GM23248 (cell line): ENCODE measurements at places on chromosomes 5 and 9.

DNA sequence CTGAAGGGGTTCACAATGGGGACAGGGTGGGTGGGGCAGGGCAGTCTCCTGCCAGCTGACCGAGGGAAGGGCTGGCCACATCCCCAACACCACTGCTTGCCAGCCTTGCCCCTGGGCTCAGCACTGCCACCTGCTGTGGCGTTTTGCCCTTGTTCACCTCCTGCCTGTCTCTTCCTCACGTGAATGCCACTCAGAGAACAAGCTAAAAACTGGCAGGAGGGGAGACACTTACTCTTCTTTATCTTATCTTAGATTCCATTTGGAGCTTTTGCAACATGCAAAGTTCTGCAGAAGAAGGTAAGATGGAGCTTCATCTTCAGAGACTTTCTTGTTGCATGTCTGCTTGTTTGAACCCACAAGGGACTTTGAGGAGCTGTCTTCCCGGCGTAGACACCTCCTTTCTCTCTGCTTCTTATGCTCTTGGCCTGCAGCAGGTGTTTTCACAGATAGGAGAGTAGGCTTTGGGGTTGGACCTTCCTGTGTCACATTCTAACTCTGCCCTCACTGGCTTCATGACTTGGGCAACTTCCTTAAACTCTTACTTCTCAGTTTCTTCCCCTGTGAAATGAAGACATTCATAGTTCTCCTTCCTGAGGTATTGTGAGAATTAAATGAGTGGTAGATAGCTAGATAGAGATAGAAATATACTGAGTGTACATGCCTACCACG, 4.1 kb downstream of the LRSAM1 start:
- peak; percentile 28 for DNase-seq

DNA sequence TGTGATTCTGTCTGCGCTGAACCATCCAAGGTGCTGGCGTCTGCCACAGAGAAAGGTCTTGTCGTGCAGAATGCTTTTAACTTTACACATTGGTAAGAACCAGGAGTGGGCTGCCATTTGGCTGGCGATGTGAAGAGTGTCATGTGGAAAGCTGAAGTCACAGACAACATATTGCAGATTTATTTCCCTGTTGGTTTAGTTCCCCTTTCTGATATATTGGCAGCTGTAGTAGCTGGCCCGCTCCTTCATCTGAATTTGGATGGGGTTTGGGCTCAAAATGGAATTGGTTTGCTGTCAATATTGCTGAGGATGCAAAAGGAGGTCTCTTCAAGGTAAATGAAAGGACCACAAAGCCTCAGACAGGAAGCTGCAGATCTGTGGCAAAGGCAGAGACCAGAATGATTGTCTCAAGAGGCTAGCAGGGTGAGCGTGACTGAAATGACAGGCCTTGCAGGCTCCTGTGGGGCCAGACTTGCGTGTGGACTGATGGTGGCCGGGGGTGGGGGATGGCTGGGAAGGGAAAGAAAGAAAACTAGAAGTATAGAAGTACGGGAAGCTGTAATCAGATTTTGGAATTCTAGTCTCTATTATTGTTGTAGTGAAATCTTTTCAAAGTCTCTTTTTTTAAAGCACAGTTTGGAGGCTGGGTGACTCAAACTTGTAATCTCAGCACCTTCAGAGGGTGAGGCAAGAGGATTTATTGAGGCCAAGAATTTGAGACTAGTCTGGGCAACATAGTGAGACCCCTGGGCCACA, 25.1 kb upstream of the CD180 start:
- DNase-seq, result no peak

- DNase-seq, result no peak
Measured at GRCh38 chr5:66742083-66742895, 146.1 kb downstream of the MAST4 start.

DNA sequence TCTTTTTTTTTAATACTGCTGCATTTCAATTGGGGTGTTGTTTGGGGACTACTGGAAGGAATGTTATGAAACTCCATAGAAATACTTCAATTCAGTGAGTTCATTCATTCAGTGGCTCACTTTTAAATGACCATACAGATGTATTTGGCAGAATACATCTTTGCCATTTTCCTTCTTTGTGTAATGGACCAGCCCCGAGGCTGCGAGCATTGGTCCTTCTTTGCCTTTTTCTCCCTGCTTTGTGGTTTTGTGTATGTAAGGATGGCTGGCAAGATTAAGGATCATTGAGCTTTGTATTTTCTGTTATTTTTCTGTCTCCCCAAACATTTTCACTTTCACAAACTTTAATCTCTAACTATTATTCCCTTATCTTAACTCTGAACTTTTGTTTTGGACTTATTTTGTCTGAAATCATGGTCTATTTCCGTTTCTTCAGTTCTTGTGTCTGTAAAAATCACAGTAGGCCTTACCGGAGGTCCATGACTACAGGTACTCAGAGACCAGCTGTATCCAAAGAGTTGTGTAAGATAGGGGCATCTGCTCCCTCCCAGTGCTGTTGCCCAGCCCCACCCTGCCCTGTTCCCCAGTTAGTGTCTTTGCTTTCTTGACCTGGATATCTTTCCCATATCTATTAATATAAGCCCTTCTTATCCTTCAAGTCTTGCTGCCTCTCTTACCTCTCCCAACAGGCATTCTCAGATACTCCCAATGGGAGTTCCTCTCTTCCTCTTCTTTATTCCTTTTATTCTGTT, 154.3 kb upstream of the DMRT1 start:
- DNase-seq, result peak; percentile 11

DNA sequence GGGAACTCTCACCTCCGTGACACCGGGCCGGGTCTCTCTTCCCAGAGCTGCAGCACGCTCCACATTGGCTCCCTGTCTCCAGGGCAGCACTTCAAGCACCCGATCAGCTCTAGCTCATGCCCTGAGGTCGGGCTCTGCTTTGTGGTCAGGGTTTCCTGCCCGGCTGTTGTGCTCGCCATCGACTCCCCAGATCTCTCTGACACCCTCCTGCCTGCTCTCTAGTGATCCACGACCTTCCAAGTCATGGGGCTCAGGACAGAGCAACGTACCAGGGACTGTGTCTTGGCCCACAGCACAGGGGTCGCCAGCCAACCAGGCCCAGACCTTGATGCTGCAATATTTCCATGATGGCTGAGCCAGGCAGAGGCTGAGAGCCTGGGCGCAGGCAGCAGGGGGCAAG, 45.1 kb downstream of the PRRT1B start:
- no peak for DNase-seq

GRCh38 chr9:20599195-20599594, 23.1 kb downstream of the MLLT3 start:
- peak; percentile 73 for DNase-seq

DNA sequence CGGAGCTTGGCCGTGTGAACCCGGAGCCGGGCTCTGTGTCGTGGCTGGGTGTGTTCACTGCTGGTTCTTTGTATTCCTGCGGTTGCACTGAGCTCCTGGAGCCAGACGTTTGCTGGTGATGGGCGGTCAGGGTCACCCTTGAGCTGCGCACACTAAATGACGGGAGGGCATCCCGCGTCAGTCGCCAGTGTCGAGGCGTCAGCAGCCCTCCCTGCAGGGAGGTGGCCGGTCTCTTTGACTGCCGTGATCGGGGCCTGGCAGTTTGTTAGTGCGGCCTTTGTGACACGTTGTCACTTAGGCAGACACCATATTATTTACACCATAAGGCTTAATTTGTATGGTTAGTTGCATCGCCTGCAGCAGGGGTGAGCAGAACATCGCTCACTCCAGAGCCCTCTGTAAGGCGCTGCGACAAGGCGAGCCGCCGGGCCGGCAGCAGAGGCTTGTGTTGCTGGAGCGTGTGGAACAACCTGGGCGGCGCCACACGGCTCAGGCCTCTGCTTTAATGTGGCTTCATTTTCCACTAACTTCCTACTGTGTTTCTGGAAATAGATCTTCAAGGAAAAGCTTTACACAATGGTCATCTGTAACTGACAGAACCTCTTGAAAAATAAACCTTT, 8.3 kb downstream of the NDUFS6 start:
- DNase-seq, result no peak

GRCh38 chr5:120516805-120517204, 52.7 kb downstream of the PRR16 start:
- DNase-seq, result peak; percentile 83

GRCh38 chr5:14191325-14191724, 48.2 kb downstream of the TRIO start:
- DNase-seq, result no peak

- DNase-seq, result no peak
Measured at GRCh38 chr5:93893075-93893474, 151.7 kb upstream of the POU5F2 start.

DNA sequence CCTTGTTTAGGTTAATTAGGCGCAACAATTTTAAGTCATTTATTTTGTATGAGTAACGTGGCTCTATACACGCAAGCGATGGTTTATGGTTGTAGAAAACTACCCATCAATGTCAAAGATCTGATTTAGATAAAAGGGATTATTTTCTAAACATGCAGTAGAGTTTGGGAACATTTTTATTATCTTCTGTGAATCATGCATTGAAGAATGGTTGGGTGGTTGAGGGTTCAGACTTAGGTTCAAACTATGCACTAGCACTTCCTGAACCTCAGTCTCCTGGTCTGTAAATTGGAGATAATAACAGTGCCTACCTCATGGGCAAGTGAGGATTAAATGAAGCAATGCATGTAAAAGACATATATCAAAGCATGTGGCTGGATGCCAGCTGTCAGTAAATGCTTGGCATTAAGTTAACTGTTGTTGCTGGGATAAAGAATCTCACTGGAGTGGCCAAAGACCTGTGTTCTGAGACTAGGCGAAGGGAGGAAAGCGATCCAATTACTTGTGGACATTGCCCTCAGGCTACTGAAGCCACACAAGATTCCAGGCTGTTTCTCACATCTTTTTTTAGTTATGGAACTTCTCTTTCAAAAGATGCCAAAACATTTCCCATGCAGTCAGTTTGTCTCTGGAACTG, 1.1 kb upstream of the OTULINL start:
- DNase-seq, result peak; percentile 53

DNA sequence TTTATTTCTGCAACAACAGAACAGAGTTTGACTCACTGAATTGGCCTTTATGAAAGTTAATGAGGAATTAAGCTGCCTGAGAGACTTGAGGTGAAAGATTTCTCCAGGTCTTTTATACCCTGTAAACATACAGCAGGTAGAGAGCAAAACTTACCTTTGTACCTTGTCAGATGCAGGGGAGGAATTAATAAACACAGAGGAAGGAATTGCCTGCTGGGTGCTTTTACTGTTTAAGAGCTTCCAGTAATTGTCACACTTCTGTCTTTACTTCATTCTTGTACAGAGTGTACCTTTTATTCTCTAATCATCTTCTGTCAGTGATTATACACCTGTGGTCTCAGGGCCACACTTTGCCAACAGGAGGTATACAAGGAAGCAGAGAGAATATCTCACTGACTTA, 94.0 kb upstream of the GRIN3A start:
- no peak for DNase-seq

- no peak for DNase-seq
Measured at GRCh38 chr5:104754311-104754995, 1191.9 kb upstream of the NUDT12 start.

GRCh38 chr5:117652958-117653280, 1078.3 kb upstream of the SEMA6A start:
- DNase-seq, result no peak

- peak; percentile 6 for DNase-seq
Measured at GRCh38 chr9:127360829-127361228, 36.1 kb upstream of the SLC2A8 start.

- peak; percentile 26 for DNase-seq
Measured at GRCh38 chr5:95392593-95393182, 1.5 kb downstream of the FAM81B start.

- no peak for DNase-seq
Measured at GRCh38 chr5:123671711-123672456, 159.9 kb downstream of the CSNK1G3 start.

DNA sequence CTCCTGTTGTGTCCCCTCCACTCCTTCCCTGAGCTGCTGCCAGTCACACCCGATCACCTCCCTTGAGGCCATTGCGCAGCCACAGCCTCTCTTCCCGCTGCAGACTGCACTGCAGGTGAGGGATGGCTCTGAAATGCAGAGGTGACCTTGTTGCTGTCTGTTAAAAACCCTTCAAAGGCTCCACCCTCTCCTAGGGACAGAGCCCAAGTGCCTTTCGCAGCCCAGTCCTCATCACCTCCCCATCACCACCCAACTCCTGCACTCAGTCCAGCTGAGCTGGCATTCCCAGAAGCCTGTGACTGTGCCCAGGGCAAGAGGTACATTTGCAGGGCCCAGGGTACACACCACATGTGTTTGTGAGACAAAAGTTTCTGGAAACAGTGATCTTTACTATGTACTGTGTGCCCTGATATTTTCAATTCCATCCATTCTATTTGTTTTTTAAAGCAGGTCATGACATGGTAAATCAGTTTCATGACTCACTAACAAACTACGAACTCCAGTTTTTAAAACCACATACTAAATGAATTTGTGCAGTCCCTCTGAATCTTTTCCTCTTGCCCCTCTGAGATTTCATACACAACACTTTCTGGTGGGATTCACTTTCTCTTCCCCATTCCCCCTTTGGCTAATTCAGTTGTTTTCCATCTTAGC, 73.0 kb upstream of the SPOCK1 start:
- peak; percentile 46 for DNase-seq

DNA sequence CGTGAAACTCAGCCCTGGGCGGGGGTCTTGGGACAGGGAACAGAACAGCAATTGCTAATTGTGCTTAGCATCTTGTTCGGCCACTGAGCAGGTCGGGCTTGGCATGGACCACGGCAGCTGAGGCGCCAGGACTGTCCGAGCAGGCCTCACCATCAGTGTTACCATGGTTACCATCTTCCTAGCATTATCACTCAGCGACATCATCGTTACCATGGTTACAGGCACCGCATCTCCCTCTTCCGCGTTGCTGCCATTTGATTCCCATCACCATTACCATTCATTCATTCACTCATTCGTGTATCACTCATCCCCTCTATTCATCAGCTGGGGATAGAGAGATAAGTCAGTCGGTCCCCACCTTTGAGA, 81.0 kb upstream of the ZBTB43 start:
- no peak for DNase-seq

- DNase-seq, result no peak
Measured at GRCh38 chr5:107501965-107502675, 168.6 kb downstream of the EFNA5 start.

DNA sequence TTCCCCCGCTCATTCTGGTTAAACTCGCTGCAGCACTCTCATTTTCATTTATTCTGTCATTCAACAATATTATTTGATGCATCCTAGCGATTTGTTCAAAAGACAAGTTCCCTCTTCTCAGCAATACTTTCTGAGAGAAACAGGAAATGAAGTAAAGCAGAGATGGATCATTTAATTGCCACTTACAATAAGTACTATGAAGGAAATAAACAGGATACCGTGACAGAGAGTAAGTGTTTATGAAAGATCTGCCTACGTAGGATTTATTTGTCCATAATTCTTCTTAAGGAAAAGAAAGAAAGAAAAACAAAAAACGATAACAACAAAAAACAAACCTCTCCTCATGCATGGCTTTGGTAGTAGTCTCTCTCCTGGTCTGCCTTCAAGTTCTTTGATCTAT, 406.8 kb upstream of the ZNF608 start:
- no peak for DNase-seq

- peak; percentile 54 for DNase-seq
Measured at GRCh38 chr5:111144352-111144930, 52.3 kb downstream of the WDR36 start.

DNA sequence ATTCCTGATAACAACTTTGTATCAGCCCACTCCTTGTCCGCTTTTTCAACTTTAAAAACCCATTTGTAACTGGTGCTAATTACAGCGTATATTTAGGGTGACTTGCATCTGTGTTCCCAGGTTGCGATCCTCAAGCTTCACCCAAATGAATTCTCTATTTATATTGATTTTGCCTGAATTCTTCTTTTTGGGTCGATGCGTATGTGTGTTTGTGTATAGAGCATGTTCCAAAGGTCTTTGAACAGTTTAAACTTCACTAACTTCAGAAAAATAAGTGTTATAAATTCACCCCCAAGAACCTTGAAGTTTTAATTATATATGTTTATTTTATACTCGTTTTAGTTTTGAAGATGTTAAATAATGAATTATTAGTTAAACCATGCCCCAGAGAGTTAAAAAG, 16.1 kb upstream of the SPATA31D4 start:
- DNase-seq, result no peak
